ENCODE measurements at places on chromosomes 1 and 21.
A peak's percentile ranks its signal among the peaks of the same experiment; 100 is the strongest.

GRCh38 chr1:203754455-203754864 is 10.5 kb upstream of the LAX1 start:
- no peak for DNase-seq

DNA sequence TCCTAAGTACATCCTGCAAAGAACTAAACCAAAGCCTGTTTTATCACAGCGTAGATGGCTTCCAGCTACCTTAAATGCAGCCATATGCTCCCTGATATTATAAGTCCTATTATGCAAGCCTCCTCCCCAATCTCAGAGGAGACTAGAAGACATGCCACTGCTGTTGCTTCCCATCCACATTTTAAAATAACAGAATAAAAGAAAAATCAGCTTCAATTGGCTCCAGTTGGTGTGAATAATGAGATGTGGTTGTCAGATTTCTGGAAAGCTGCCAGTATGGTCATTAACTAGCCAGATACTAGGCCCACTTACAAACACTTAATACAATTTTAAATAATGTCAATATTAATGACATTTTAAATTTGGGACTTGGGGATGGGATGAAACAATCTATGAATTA is 25.7 kb downstream of the WARS2 start:
- DNase-seq, result no peak

DNA sequence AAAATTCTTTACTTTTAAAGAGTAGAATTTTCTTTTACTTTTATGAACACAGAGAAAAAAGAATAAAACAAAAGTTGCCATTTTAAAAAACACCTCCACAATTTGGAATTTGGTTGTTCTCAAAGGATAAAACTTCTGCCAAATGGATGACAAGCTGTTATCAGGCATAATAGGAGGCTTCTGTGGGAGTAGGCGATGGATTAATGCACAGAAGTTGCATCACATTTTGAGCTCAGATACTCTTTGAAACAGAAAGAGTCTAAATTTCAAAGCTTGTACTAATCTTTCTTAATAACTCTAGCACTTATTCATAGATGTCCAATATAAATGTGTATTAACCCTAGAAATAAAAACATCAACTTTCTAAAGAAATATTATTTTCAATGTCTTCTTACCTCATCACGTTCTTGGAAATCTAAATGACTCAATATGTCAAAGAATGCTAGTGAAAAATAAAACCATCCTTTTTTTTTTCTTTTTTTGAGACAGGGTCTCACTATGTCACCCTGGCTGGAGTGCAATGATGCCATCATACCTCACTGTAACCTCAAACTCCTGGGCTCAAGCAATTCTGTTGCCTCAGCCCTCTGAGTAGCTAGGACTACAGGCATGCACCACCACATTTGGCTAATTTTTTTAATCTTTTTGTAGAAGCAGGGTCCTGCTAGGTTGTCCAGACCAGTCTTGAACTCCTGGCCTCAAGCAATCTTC is 112.8 kb upstream of the USP25 start:
- DNase-seq, result no peak

DNA sequence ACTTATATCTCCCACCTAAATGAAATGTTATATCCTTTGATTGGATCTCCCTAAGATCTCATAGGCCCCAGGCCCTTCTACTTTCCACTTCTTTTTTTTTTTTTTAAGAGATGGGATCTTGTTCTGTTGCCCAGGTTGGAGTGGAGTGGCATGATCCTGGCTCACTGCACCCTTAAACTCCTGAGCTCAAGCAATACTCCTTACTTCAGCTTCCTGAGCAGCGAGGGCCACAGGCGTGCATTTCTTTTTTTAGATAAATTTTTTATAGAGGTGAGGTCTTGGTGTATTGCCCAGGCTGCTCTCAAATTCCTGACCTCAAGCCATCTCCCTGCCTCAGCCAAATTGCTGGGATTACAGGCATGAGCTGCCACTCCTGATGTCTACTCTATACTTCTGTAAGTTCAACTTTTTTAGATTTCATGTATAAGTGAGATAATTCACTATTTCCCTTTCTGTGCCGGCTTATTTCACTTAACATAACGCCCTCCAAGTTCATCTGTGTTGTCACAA is 987.5 kb upstream of the NCAM2 start:
- no peak for DNase-seq

DNA sequence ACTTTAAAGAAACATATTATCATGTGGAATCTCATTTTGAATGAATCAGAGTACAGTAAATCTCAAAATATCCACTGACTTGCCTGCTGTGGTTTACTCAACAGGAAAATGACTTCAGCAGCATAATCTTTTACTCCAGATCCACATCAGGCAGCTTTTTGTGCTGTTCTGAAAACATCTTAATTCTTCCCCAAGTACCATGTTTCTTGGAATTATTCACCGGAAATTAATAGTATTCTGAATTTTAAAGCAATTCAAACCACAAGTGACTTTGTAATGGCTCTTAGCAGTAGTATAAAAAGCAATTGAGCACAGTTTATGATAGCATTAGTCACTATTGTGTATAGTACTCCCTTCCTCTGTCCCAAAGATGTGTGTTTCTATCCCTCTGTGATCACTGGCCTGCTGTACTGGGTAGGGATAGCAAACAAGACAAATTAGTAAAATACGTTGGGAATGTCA is 64.2 kb upstream of the ERRFI1 start:
- no peak for DNase-seq

DNA sequence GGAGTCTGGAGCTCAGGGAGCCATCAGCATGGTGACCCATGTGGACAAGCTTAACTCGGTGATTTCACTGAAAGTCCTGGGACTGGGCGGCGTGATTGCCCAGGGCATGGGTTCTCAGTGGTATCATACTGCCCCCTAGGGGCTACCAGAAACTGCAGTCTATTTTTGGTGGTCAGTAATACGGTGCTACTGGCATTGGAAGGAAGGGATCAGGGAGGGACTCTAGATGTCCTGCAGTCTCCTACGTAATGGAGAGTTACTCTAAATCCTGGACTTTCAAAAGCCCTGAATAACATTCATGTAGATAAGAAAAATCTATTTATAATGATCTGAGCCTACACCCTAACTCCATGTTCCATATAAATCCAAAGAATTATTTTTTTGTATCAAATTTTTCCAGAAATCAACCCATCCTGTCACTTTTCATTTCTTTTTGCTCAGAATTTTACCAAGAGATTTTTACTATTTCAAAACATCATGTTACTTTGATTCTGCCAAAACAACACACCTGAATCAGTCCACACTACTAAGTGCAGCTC is 37.3 kb downstream of the PABPC4 start:
- peak; percentile 51 for DNase-seq

DNA sequence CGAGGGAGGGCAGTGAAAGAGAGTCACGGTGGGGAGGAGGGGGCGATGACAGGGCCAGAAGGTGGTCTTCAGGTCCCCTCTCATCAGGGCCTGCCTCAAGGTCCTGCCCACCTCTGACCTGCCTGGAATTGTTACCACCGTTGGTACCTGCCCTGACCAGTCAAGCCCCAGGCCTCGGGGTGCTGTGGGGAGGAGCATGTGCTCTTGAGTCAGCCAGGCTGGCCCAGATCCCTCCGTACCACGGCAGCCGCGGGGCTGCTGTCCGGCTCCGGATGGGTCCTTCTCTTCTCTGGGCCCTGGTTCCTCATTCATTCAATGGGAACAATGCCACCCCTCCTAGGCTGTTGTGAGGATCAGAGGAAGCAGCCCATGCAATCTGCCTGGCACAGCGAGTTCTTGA is 22.0 kb downstream of the SERINC2 start:
- no peak for DNase-seq

- DNase-seq, result no peak
These were observed 98.4 kb upstream of the LYPLAL1 start for GRCh38 chr1:219075121-219075879.

DNA sequence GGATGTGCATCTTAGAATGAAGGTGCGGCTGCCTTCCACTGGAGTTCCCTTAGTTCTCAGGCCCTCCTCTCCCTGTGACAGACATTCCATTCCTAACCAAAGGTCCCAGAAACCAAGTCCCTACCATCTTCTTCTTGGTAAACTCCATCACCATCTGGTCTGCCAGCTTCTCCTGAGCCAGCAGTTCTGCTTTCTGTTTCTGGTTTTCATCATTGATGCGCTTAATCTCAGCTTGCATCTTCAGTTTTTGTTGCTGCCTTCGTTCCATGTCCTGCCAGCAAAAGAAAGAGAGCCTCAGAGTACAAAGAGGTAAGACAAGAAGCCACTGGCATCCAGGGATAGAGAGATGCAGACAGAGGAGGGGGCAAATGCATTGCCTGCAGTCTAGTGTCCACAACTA is 18.0 kb upstream of the VSIG8 start:
- no peak for DNase-seq

DNA sequence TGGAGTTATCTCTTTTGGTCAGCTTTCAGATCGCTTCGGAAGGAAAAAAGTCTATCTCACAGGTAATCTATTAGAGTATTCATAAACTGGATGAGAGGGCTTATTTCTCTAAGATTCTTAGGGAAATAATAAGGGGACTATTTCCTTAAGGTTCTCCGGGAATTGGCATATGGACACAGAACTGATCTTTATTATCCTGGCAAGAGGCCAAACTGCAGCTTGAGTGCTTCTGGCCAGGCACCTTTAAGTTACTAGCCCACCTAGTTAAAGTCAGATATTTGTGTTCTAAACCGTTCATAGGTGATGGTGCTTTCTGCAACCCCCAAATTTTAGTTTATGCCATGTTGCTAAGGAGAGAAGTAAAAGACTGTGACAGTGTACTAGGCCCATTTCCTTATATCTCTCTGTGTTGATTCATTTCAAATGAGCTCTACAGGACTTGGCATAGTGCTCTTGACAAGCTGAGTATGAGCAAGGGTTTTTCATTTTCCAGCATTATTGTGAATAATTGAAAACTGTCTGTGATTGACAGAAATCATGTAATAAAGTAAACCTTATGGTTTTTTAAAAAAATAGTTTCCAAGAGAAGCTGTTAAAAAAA is 43.4 kb downstream of the SLC22A15 start:
- DNase-seq, result no peak

- DNase-seq, result no peak
These were observed 178.4 kb downstream of the USP25 start for GRCh38 chr21:15908187-15908586.

DNA sequence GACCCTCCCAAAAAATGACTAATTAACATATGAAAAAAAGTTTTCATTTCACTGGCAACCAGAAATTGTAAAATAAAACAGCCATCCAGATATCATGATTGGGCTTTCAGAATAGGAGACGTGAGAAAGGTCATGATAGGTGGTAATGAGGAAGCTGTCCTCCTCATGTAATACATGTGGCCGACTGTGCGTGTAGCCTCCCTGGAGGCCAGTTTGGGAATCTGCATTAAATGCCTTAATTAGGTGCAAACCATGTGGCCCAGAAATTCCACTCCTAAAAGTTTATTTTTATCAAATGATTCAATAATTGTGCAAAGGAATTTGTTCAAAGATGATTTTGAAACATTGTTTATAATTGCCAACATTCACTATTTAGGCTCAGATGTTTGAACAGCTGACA is 127.6 kb upstream of the C1orf105 start:
- DNase-seq, result no peak

DNA sequence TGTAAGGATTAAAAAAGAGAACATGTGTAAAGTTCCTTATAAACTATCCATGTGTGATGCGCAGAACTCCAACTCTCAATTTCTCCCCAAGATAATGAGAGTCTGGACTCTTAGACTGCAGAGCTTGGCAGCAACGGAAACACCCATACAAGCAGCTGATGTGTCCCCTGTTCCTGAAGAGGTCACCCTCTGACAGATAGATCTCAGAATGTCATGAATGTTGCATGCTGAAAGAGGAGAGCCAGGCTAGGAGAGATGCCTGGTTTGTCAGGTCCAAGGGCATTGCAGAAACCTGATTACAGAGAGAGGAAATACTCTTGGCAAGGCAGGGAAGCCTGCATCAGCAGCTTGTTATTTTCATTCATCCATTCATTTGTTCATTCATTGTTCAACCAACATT is 24.2 kb downstream of the MTARC1 start:
- no peak for DNase-seq

DNA sequence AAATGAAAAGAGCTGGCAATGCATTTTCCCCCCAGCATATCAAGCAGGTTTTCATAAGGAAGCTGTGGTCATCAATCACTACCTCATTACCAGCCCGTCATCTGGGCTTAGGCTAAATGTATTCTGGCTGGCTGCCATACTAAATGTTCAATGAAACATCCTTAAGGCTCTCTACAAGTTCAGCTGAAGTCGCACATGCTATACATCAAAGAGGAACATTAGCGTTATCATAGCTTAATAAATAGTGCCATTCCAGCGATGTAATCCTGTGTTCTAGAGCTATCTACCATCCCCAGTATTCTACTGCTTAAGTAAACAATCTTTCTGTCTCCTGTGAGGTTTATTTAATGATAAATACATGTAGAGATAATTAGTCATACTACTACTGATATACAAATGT is 288.8 kb downstream of the DPYD start:
- no peak for DNase-seq

DNA sequence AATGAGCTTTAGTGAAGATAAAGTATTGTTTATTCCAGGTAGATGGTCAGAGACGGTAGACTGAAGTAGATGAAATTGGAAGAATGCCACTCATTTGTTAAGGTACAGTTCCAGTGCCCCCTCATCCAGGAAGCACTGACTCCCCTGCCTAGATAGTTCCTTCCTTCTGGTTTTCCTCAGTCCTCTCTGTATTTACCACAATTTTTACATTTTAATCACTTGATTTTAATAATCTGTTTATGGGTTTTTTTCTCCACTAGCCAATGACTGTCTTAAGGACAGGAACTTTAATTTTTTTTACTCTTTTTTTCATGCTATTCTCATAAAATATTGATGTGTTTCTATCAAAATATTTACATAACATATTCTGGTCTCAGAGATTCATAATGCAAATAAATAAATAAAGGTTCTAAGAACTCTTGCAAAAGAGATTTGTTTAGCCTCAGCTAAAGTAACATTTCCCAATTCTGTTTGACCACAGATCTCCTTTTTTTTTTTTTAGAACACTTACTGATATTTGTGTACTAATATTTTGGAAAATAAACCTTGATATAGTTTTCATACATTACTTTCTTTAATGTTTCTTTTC is 651.6 kb downstream of the PLPP3 start:
- DNase-seq, result no peak

DNA sequence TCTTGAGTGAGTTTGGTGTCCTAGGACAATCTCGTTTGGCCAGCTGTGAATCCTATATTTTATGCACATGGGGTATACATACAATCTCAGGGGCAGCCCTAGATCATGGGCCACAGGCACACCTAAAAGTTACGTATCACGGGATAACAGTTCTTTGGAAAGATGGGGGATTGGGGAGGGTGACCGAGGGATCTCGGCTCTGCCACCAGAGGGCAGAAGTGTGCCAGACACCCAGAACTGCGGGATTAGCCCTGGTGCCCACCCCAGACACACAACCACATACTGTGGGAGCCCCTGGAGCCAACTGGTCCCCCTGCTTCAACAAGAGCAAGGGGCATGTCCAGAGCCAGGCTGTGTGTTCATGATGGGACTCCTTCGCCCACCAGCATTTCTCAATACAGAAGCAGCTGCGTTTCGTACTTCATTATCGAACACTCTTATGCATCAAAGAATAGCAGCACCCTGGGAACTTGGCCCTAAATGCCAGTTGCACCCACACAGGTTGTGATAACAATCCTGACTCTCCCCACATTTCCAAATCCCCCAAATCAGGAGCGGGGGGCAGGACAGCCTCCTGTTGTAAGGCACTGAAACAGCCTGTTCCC is 37.4 kb downstream of the TMCO4 start:
- peak; percentile 64 for DNase-seq

Measured in stimulated activated naive CD8-positive, alpha-beta T cell treated with anti-CD3 and anti-CD28 coated beads, Interleukin-15, Interleukin-2, amounts not matched to agents 100 U/mL and 50 U/mL, for 24 hours (primary cell).